NB4 (cell line): ENCODE measurements at places on chromosomes 16 and 17.

DNA sequence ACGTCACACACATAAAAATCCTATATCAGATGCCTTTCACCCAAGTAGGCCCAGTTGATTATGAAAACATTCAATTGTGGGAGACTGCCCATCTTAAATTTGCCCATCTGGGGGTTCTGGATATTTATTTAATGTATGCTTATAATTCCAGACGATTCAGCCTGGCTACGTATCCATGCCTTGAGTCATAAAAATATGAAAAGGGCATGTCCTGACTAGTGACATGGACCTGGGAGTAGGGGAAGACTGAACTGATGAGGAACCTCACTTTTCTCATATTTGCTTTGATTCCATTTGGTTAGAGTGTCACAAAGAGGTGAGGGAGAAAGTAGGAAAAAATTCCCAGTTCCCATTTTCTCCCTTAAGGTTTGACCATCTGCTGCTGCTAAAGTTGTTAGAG is 122.5 kb upstream of the GNAO1 start:
- DNase-seq = no peak

GRCh38 chr17:33639103-33639880 is 346.2 kb upstream of the ASIC2 start:
- DNase-seq = peak; percentile 47

- DNase-seq = no peak
Measured at GRCh38 chr17:50764734-50765149, 2.6 kb downstream of the ANKRD40CL start.

GRCh38 chr16:19744670-19745069 is 26.6 kb downstream of the IQCK start:
- DNase-seq = no peak

GRCh38 chr17:67435786-67436185 is 58.7 kb downstream of the PITPNC1 start:
- DNase-seq = no peak
